ENCODE measurements at places on chromosomes 7 and 10.

DNA sequence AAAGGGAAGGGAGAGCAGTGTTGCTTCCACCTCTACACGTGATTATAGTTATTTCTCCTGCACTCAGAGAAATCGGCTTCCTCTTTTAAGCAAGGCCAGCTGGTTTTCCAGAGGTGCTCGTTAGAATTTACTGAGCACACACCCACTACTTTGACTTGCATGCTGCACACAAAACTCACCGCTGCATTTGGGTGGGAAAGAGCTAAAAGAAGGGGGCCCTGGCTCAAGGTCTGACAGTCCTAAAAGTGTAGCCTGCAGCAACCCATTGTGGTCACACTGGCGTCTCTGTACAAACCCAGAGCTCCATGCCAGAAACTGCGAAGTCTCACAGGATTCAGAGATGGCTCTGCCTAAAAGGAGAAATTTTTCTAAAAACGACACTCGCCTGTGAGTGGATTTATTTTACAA, 133.7 kb downstream of the SLC25A13 start:
- DNase-seq: no peak

GRCh38 chr7:54992871-54993475, 25.8 kb upstream of the EGFR start:
- DNase-seq: no peak

GRCh38 chr10:86071145-86071544, 295.4 kb downstream of the GRID1 start:
- DNase-seq: no peak

DNA sequence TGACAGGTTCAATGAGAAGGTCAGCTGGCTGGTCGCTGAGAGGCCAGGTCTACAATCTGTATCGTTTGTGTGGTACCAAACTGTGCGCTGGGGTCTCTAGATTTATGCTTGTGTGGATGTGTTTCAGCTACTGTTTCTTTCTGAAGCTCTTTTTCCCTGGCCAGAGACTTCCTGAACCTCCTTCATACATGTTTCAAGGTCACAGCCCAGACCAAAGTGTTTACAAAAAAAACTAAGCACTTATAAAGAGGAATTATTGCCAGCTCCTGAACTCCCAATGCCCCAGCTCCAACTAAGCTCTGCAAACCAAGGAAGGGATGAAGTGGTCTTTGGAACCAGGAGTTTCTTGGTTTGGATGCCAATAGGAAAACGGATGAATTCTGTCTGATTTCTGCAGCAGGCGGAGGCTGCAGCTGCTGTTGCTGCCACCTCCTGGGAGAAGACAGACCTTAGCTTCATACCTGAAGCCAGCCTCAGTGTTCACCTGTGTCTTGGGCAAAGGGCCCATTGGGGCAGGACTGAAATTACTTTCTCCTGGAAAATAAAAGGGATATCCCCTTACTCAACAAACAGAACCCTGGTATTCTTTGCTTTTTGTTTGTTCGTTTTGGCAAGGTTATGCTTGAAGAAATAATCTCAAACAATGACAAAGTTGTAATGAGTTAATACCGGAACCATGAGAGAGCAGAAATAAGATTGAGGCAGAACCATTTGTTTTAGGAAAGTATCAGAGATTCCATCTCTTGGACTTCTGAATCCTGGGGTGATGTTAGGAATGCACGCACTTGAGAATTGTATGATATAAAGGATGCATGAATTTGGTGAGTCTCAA, 24.6 kb upstream of the MKLN1 start:
- peak; percentile 31 for DNase-seq

GRCh38 chr10:122191936-122192541, 79.1 kb upstream of the BTBD16 start:
- no peak for DNase-seq

DNA sequence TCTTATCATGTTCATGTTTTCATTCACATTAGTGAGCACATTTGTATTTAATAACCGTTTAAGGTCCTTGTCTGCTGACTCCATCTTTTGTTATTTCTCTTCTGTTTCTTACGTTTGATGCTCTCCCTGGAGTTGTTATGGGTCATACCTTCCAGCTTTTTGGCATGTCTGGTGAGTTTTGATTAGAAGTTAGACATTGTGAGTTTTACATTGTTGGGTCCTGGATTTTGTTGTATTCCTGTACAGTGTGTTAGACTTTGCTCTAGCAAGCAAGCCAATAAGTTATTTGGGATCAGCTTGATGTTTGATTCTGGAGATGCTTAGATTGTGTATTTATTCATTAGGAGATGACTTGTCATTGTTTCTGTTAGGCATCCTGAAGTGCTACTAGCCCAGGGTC, 16.9 kb downstream of the OLAH start:
- DNase-seq: no peak

- no peak for DNase-seq
Measured at GRCh38 chr10:112082120-112082519, 101.4 kb downstream of the GPAM start.

GRCh38 chr10:30751678-30752331, 122.3 kb upstream of the LYZL2 start:
- no peak for DNase-seq

DNA sequence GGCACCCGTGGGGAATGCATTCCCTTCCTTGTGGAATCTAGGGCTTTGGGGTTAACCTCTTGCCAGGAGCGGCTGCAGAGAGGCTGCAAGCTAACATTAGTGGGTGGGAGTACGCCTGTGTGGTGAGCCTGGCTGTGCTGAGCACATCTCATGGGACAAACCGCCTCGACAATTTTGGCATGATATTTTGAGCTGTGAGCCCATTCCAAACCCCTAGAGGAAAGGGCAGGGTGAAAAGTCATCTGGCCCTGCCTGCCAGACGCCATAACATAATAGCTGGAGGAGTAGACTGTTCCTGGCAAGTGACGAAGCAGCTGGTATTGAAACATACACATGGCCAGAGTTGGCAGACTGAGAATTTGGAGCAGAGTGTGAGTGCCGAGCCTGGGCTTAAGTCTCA, 110.0 kb downstream of the TACC2 start:
- DNase-seq: no peak

DNA sequence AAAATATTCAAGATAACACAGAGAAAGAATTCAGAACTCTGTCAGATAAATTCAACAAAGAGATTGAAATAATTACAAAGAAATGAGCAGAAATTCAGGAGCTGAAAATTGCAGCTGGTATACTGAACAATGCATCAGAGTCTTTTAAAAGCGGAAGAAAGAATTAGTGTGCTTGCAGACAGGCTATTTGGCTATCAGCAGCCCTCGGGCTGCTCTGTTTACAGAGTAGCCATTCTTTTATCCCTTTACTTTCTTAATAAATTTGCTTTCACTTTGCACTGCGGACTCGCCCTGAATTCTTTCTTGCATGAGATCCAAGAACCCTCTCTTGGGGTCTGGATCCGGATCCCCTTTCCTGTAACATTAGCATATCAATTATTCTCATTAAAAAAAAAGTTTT, 1040.0 kb downstream of the SORCS3 start:
- no peak for DNase-seq

DNA sequence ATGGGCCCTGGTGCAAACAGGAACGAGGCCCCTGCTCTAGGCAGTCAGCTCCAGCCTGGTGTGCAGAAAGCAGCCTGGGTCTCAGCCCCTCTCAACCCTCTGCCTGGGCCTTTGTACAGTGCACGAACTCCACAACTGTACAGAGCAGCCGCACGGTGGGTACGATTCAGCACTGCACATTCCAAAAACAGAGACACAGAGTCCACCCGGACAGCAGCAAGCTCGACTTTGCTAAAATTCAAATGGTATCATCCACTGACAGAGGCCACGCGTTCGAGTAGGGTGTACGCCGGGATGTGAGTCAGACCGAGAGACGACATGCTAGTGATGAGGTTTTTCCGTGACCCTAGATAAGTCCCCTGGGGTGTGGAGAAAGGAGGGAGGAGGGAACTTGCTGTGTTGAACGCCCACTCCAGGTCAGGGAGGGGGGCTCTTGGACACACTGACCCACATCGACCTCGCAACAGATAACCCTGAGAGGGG, 65.6 kb upstream of the PDGFA start:
- DNase-seq: no peak

DNA sequence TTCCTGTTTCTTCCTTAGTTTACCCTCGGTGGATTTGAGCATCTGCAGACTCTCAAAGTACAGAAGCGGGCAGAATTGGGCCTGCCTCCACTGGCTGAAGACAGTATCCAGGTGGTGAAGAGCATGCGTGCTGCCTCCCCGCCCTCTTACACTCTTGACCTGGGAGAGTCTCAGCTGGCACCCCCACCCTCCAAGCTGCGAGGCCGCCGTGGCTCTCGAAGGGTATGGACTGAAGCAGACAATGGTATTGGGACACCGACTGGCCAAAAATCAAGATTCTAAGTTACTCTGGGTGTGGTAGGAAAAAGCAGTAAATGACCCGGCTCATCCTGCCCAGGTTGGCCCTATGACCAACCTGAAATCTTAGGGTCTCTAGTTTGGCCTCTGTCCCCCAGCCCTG, 22.2 kb downstream of the STRIP2 start:
- no peak for DNase-seq

DNA sequence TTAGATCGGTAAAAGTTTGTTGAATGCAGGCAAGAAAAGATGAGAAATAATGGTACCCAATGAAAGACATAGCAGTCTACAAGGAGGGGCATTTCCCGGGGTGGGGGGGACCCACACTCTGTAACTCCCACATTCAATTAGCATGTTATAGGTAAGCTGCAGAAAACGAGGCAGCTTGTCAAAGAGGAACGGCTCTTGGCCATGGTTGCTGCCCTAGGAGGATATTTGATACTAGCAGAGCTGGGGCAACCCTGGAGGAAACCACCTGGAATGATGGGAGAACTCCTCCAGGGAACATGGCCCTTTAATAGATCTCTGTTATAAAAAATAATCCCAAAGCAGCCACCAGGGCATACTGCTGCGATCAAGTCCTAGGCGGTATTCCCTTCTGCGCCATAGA, 98.5 kb downstream of the EGFR start:
- DNase-seq: no peak

DNA sequence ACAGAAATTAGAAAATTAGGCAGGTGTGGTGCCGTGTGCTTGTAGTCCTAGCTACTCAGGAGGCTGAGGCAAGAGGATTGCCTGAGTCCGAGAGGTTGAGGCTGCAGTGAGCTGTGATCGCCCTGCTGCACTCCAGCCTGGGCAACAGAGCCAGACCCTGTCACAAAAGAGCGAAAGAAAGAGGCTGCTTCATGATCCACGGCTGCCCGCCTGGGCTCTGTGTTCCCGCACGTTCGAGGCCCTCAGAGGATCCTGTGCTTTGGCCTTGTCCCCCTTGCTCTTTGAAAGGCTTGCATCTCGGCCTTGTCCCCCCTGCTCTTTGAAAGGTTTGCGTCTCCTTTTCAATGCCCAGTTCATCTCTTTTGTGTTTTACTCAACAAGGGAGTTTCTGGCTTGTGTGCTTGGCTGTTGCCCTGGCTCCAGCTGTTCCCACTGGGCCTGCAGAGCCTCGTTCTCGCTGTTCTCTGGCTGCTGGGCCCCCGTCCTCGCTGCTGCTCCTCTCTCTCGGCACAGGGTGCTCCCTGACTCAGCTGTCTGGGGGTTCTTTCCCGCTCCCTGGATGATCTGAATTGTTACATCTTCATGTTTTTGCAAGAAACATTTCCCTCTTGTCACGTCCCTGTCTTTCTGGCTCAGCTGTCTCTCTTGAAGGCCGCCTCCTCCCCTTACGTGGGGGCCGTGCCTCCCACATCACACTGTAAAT, 45.1 kb upstream of the INPP5A start:
- DNase-seq: no peak

DNA sequence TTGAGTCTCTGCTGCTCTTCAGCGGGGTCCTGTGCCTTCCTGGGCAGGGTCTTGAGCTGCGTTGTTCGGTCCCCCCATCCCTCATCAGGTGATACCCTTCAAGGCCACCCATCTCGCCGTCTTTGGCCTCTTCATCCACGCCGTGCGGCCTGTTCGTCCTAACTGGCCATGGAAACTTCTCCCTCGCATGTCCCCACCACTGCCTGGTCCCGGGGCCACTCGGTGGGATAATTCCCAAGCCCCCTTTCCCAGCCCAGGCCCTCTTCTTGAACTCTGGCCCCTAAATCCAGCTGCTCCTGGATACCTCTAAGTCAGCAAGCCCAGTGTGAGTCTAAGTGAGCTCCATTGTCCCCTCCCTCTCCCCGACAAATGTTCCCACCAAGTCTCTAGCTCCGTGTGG, 74.5 kb downstream of the CAMK1D start:
- no peak for DNase-seq

DNA sequence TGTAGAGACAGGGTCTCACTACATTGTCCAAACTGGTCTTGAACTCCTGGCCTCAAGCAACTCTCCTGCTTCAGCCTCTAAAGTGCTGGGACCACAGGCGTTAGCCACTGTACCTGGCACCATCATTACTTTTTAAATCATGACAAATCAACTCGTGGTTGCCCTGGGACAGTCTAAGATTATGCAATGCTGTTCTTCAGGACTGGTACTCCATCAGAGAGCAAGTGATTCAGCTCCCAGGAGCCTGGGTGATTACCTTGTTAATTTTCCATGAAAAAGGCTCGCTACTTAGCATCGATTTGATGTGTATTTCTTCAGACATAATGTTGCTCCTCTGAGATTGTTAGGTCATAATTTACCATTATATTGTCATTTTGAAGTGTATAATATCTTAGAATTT, 158.9 kb upstream of the STEAP4 start:
- DNase-seq: no peak

GRCh38 chr10:110475722-110476515, 21.8 kb upstream of the DUSP5 start:
- DNase-seq: no peak

GRCh38 chr10:77498210-77498609, 139.4 kb downstream of the KCNMA1 start:
- DNase-seq: no peak

DNA sequence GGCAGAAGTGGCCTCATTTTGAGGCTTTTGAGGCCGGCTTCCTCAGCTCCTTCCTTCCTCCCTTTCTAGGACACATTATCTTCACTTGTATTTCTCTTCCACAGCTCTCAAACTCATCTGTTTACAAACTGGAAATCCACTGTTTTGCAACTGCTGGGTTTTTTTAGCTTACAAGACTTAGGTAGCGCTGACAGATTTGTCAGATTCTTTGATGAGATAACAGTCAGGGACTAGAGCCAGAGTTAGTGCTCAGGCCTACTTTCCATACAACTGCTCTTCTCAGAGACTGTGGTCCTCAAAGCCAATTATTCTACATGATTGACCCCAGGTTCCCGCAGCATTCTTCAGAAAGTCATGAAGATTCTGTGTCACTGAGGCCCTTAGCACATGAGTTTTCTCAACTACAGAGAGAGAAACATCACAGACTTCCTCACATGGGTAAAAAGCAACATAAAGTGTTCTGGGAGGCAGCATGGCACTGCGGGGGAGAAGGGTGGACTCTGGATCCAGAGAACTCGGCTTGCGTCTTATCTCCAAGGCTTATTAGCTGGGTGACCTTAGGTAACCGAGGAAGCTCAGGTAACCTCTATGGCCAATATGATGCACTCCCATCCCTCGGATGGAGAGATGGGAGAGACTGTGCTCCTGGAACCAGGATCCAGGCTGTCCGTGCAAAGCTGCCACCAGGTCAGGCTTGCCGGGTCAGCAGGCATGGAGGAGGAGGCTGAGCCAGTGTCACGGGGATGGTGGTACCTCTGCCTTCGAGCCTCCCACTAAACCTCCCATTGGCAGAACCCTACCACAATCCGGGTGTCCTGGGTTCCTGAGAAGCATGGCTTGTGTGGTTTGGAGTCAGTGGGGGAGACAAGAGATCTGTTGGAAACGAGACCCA, 10.5 kb downstream of the DDC start:
- no peak for DNase-seq
